ENCODE measurements at places on chromosomes 11 and 22.

GRCh38 chr11:102793677-102794290, 4.2 kb downstream of the MMP1 start:
- DNase-seq = no peak

- peak; percentile 16 for DNase-seq
Measured at GRCh38 chr11:131668500-131669400, 298.3 kb downstream of the NTM start.

- DNase-seq = no peak
Measured at GRCh38 chr11:103484545-103484944, 375.3 kb downstream of the DYNC2H1 start.

GRCh38 chr11:58560842-58561241, 14.8 kb downstream of the LPXN start:
- no peak for DNase-seq

- DNase-seq = no peak
Measured at GRCh38 chr22:25084405-25085107, 115.1 kb upstream of the CRYBB3 start.

- DNase-seq = no peak
Measured at GRCh38 chr11:16905375-16905774, 108.8 kb downstream of the PLEKHA7 start.

GRCh38 chr11:129131316-129131715, 60.8 kb downstream of the ARHGAP32 start:
- no peak for DNase-seq

GRCh38 chr11:95884376-95884775, 39.5 kb downstream of the MTMR2 start:
- DNase-seq = peak; percentile 63

DNA sequence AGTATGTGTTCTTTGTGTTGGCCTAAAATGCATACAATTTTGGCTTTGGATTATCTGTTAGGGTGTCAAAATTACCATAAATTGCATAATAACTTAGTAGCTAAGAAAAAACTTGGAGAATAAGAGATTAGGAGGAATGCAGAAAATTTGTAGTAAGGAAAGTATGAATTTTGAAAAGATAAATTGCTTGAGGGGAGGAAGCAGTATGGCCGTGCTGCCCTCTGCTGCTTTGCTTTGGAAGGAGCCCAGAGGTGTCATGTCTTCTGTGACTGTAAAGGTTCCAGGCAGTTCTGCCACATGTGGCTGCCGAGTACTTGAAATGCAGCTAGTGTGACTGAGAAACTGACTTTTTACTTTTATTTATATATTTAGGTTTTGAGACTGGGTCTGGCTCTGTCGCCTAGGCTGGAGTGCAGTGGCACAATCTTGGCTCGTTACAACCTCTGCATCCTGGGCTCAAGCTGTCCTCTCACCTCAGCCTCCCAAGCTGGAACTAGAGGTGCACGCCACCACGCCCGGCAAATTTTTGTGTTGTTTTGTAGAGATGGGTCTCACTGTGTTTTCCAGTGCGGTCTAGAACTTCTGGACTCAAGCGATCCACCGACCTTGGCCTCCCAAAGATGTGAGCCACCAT, 1.8 kb downstream of the ADSL start:
- DNase-seq = peak; percentile 62

DNA sequence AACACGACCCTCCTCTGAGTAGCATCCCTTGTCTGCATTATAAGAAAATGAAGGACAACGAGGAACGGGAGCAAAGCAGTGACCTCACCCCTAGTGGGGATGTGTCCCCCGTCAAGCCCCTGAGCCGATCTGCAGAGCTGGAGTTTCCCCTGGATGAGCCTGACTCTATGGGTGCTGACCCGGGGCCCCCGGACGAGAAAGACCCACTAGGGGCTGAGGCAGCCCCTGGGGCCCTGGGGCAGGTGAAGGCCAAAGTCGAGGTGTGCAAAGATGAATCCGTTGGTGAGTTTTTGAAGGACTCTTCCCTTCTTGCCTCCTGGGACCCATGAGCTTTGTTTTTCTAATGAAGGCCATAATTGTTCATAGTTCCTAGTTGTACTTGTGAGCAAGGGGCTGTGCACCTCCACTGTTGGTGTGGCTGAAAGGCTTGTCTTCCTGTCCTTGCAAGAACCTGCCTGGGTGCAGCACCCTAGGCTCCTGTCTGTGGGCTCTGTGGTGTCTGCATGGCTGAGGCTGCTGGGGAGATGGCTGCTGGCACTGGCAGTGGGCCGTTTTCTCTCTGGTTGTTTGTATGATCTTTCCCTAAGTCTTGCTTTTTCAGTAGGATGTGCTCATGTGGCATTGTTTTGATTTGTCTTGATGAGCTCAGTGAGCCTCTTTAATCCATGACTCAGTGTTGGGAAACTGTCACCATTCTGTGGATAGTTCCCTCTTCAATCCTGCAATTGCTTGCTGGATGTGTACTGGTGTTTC, 10.1 kb downstream of the DGCR8 start:
- DNase-seq = peak; percentile 77

DNA sequence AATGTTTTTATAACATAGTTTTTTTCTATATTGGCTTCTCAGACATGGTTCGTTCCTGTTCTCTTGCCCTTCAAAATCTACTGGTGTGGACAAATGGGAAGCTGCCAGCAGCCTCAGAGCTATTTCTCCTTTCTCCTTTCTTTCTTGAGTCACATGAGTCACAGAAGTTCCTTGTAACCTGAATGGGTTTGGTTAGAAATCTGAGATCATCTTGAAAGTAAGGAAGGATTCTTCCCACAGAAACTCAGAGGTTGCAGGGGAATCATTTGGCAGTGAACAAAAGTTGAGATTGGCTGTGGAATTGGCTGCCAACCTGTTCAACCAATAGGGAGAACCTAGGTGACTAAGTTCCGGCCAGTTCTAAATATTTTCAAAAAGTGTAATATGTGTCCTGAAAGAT, 12.5 kb downstream of the PLET1 start:
- peak; percentile 89 for DNase-seq

- no peak for DNase-seq
Measured at GRCh38 chr11:113462830-113463229, 12.4 kb downstream of the DRD2 start.

- DNase-seq = no peak
Measured at GRCh38 chr11:75028724-75029123, 40.0 kb downstream of the NEU3 start.

DNA sequence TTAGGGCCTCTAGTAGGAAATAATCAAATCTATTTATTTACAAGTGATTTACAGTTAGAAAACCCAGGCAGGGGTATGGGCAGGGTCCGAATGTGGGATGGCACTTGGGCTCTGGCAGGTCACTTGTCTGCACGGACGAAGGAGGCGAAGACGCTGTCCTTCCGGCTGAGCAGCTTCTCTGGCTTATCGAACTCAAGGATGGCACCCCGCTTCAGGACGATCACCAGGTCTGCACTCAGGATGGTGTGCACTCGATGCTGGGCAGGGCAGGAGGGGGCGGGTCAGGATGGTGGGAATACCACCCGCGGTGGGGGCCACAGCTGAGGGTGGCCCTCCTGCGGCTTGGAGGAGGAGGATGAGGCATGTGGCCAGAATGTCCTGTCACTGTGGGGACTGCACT, 4.4 kb upstream of the KCNJ11 start:
- DNase-seq = no peak

DNA sequence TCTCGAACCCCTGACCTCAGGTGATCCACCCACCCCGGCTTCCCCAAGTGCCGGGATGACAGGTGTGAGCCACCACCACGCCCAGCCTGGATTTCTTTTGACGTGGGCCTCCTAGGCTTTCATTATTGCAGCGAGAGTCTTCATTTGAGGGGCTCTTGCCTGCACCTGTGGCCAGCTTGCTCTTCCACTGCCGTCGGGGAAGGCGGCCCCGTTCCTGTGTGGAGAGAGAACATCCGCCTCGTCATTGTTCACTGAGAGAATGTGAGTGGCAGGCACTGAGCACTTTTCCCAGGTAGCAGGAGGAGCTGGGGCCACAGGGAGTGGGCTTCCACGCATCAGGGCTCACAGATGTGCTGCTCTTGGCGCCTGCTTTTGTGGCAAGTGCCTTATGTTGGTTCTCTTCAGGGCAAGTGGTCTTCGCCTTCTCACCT, 365.0 kb downstream of the TBC1D22A start:
- DNase-seq = no peak

DNA sequence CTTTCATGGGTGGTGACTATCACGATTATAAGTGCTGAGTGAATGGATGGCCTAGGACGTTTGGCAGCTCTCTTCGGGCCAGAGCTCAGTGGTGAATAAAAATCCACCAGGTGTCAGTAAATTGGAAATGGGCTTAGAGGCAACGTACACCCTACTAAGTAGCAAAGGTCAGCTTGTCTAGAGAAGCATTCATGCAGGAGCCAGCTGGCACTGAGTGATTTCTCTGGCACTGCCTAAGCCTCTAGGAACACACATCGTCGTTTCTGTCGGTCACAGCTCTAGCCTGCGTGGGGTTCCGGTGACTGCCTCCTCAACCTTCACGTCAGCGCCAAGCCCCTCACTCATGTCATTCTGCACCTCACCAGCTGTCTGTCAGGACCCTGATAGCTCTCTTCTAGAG, 192.4 kb upstream of the NTM start:
- DNase-seq = no peak

DNA sequence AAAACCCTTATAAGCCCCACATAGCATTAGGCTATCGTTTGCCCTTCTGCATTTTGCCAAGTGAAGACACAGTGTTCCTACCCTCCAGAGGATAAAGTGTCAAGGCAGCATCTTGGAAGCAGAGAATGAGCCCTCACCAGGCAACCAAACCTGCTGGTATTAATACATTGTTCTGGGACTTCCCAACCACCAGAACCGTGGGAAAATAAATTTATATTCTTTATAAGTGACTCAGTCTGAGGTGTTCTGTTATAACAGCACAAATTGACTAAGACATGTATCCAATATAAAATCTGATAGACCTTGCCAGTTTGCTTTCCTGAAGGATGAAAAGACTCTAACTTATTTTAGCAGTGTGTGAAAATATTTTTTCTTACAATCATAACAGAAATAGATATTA, 792.5 kb upstream of the LRRC4C start:
- DNase-seq = no peak

DNA sequence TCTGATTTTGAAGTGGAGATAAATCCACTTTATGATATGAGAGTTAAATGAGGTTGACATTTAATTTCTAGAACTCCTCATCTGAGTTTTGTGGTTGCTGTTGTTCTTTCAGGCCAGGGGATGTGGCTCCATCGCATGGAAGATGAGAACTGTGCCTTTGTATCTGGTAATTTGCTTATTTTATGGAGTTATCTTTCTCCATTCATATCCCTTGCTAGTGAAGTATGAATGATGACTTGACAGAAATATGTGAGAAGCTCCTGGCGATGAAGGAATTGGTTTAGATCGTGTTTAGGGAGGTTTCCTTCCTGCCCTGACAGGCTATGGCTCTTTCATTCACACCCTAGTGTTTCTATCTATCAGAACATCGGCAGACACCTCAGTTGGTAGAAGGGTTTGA, 393.7 kb downstream of the ETS1 start:
- DNase-seq = no peak

- no peak for DNase-seq
Measured at GRCh38 chr22:38786631-38787030, 7.3 kb downstream of the DNAL4 start.

DNA sequence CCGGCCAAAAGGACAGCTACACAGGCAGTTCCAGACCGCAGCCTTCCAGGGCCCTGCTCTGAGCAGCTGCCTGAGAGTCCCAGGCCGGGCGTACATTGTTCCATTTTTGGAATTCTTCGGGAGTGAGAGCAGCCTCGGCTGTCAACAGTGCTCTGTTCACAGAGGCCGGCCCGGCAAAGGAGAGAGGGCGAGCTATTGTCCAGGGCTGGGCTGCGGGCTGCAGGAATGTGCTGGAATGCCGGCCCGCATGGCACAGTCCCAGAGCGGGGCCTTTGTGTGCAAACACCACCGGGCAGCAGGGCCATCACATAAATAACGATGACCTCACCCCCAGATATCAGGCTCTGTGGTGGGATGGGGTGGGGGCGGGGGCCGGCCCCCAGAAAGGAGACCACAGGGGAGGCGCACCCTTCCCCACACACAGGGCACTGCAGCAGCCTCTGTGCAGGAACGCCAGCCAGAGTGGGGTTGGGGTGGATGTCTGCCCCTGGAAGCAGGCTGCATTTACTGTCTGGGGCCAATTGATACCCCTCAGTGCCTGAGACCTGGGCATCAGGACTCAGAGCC, 15.8 kb downstream of the LINC01488 start:
- peak; percentile 95 for DNase-seq

DNA sequence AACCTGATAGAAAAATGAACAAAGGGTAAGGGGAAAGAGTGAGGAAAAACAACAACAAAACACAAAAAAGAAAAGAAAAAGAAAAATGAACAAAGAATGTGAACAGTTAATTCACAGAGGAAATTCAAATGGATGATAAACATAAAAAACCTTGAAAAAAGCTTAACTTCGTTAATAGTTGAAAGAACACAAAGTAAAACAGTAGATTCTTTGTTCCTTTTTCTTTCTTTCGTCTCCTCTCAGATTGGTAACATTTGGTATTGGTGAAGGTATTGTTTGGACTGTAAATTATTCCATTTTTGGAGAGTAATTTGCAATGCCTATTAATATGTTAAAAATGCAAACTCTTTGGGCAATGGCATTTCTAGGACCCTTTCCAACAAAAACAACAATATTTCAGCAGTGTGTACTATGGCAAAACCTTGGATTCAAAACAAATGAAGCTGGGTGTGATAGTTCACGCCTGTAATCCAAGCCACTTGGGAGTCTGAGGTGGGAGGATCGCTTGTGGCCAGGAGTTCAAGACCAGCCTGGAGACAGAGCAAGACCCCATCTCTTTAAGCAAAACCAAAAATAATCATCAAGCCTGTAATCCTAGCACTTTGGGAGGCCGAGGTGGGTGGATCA, 3.3 kb upstream of the BACE1 start:
- DNase-seq = peak; percentile 35

DNA sequence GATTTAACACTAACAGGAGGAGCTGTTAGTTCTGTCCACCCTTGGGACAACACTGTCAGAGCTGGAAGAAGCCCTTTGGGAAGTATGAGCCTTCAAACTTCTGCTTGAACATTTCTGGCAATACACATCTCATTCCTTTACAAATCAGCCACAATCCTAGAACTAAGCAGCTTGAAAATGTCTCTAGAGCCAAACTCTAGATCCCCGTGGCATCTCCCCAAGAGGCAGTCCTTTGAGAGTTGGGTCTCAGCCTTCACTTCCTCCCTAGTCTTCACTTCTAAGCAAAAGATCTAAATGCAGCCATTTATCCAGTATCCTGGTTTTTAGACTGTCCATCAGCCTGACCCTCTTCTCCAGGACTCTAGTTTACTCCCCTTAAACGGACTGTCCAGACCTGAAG, 26.9 kb downstream of the ARFGAP2 start:
- DNase-seq = no peak

Measured in IMR-90 (cell line).